ENCODE measurements at places on chromosomes 2 and 18.

DNA sequence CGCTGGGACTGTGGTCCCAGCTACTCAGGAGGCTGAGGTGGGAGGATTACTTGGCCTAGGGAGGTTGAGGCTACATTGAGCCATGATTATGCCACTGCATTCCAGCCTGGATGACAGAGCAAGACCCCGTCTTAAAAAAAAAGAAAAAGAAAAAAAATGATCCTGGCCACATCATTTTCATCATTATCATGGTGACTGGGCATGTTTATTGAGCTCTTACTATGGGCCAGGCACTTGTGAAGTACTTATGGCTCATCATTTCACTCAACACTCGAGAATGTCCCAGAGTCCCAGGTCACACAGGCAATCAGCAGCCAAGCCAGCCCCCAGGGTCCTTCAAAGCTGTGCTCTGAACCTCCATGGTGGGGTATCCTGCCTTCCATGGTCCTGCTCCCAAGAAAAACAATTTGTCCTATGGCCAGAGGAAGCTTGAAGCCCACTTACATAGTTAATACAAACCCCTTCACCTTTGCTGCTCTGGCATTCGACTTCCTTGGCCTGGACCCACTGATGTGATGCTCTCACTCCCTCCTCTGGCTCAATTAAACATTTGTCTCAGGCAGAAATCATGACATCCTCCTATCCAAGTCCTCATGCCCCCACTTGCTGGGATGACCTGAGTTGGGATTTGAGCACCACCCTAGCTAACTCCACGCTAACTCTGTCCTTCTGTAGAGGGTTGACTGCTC lies 3.8 kb upstream of the CNNM4 start:
- DNase-seq: no peak

GRCh38 chr2:208049006-208049405 lies 23.7 kb upstream of the PLEKHM3 start:
- no peak for DNase-seq

- DNase-seq: no peak
Observed at GRCh38 chr2:145324748-145325147, 804.8 kb upstream of the ZEB2 start.

DNA sequence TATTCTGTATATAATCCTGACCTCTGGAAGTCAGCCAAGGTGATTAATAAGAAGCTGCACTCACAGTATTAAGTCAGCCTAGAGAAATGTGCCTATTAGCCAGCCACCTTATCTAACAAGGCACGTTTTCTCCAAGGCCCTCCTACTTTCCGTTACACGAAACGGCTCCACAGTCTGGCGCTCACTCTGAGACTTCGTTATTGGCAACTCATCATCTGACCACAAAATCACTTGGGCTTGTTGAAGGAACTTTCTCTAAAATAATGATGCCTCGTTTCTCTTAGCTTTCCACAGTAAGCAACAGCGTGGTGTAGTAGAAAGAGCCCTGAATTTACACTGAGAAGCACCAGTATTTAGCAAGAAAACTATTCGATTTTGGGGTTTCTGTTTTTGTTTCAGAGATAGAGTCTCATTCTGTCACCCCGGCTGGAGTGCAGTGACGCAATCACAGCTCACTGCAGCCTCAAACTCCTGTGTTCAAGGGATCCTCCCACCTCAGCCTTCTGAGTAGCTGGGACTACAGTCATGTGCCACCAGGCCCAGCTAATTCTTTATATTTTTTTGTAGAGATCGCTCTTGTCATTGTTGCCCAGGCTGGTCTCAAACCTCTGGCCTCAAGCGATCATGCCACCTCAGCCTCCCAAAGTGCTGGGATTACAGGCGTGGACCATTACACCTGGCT lies 53.6 kb upstream of the SLC14A1 start:
- DNase-seq: no peak

DNA sequence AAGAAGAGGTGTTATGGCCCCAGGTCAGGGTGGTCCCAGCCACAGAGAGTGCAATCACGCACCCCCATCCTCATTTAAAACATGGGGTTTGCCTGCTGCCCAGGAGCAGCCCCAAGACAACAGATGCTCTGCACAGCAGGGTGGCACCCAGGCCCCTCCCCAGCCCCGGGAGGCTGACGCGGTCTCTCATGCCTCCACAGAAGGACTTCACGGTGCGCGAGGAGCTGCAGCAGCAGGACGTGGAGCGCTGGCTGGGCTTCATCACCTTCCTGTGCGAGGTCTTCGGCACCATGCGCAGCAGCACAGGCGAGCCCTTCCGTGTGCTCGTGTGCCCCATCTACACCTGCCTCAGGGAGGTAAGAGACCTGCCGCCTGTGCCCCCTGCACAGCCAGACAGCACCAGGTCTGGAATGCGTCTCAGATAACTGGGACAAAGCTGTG lies 133.7 kb downstream of the SMAD7 start:
- no peak for DNase-seq

DNA sequence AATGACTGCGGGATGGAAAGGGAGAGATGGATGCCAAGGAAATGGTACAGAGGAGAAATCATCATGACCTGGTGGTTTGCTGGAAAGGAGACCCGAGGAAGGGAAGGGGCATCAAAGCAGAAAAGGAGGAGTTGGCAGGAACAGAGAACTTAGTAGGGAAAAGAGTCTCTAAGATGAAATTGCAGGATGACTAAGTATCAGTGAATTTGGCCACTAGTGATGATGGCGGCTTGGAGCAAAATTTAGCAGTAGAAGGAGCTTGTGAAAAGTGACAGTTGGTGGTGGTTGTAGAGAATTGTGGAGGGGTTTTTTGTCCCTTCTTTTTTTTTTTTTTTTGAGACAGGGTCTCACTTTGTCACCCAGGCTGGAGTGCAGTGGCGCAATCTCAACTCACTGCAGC lies 10.1 kb downstream of the METAP1D start:
- DNase-seq: no peak

- DNase-seq: no peak
Observed at GRCh38 chr18:75783566-75784281, 356.2 kb upstream of the SMIM21 start.

- no peak for DNase-seq
Observed at GRCh38 chr2:211454679-211455078, 898.3 kb downstream of the CPS1 start.

GRCh38 chr2:221255862-221256261 lies 316.2 kb downstream of the EPHA4 start:
- no peak for DNase-seq

GRCh38 chr18:12291690-12292089 lies 16.4 kb upstream of the TUBB6 start:
- DNase-seq: no peak

DNA sequence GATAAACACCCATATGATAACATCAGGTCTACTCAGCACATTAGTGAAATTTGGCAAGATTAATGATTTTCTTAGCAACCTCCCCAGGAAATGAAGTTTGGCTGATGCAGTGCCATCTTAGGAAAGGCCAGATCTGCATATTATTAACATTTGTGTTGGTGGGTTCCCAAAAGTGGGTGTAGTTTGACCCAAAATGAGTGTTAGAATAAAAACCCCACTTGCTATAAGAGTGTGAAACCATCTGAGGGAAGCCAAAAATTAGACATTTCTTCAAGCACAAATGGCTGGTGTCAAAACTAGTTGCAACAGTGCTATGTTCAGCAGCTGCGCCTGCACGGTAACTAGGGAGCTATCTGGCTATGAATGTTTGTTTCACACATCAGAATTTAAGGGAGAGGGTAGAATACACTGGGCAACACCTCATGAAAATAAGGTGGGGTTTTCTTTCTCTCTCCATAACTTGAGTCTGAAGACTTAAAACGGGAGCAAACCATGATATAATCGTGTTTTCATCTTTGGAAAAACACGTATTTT lies 15.9 kb upstream of the CSRNP3 start:
- DNase-seq: no peak

- no peak for DNase-seq
Observed at GRCh38 chr2:122148128-122148767, 392.8 kb downstream of the TSN start.

DNA sequence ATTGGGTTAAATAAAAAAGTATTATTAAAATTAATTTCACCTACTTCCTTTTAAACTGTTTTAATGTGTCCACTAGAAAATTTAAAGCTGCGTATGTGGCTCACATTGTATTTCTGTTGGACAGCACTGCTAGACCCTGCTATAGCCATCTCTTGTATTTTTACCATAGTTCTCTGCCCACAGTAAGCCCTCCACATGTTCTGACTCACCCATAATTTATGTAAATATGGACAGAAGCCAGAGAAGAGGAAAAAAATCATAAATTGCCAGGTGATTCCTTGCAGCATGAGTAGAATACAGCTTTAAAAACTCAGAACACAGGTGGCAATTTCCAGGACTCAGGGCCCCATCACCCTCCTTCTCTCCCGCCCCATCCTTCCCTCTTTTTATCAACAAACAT lies 142.4 kb upstream of the MEX3C start:
- DNase-seq: no peak

GRCh38 chr18:4207383-4207985 lies 247.6 kb downstream of the DLGAP1 start:
- DNase-seq: no peak

DNA sequence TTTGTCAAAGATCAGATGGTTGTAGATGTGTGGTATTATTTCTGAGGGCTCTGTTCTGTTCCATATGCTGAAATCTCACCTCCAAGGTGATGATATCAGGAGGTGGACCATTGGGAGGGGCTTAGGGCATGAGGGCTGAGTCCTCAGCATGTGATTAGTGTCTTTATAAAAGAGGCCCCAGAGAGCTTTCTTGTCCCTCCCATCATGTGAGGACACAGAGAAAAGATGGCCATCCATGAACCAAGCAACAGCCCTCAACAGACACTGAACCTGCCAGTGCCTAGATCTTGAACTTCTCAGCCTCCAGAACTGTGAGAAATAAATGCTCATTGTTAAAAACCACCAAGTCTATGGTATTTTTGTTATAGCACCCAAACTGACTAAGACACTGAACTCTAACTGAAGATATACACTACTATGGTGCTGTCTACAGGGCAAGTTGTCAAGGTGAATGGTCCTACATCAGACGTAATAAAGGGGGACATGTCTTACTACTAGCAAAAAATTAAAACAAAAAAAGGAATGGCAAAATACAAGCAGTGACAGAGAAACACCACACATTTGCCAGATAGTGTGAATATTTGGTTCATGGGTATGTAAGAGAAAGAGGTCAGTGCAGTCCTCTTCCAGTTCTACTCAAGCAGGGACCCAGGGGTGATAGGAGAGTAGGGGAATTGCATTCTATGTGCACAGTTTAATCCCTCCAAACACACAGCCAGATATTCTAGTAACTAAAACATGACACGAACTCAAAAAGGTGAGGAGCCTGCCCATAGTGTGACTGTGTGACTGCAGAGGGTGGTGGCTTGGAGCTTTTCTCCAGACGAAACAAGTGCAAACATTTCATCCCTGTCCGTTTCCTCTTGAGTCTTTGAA lies 164.4 kb upstream of the MYCN start:
- no peak for DNase-seq

- no peak for DNase-seq
Observed at GRCh38 chr2:239854596-239854995, 170.5 kb downstream of the NDUFA10 start.

DNA sequence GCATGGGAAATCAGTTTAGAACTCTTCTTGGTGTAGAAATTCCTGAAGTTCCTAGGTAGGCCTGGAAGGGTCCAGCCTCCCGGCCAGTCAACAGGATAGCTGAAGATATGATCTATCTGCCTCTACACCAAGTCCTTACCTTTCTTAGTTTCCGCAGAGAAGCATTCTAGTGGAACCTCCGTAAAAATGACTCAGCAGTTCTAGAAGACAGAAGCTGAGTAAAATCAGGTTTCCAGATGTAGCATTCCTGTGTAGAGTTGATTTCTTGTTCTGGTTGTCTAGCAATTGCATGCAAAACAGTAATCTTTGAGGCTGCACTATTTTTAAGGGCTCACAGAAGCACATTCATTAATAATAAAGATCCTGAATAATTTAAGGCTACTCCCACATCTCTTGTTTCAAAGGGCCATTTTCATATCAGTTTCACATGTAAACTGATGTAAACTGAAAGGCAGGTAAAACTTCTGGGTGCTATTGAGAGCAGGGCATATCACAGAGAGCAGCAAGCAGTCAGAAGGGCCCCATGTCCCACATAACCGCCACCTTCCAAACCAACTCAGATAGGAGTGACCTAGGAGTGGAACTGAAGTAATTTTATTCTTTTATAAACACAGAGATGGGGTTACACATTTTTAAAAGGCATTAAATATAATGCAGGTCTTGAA lies 3.2 kb upstream of the DYTN start:
- DNase-seq: no peak

DNA sequence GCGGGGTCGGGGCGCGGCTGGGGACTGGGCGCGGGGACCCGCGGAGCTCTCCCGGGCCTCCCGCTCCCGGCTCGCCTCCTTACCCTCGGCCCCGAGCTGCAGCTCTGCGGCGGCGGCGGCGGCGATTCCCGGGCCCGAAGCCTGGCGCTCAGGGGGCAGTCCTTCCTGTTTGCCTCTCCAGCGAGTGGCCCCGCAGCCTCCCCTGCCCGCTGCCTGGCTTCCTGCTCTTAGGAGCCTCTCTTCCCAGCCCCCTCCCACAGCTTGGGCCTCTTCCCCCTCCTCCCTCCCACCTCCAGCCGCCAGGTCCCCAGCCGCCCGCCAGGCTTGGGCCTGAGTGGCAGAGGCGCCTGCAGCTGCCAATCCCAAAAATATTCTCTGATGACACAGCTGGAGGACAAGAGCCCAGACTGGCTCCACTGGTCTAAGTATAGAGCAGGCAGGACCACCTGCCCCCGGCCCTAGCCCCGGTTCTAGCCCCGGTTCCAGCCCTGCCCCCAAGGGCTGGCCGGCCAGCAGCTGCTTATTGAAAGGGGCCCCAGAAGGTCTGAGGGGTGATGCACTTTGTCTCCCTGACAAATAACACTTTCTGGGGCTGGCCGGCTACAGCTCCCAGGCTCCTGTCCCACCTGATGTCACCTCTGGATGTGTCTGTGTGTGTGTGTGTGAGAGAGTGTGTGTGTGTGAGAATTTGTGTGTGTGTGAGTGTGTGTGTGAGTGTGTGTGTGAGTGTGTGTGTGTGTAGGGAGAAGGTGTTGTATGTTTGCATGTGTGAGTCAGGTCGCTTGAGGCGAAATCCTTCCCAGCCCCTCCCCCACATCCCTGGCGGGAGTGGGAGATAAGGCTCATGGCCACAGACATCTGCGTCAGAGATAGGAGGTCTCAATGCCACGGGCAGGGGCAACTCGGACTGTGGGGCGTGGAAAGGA lies at the start of gene OBSL1:
TSS of gene OBSL1 (minus strand) at position 229 of the 926 bp plus-strand sequence. CDS start 307 bp downstream, outside the sequence.
- peak; percentile 93 for DNase-seq

DNA sequence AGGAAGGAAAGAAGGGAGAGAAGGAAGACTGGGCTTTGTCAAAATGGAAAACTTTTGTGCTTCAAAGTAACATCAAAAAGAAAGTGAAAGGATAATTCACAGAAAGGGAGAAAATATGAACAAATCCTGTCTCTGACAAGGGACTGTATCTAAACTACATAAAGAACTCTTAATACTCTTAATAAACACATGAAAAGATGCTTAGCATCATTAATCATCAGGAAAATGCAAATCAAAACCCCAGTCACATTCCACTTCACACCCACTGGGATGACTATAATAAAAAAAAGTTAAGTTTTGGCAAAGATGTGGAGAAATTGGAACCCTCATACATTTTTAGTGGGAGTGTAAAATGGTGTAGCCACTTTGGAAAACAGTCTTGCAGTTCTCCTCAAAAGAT lies 11.8 kb upstream of the ZFP36L2 start:
- no peak for DNase-seq

Measured in HuH-7 (cell line).